A172 (cell line): ENCODE measurements at places on chromosomes 2 and 18. TPM values are rescaled to one million over a fixed set of nuclear protein-coding genes. Genes with fewer than 3 reads are reported as not detected.

The PSMD14 gene
- total RNA-seq, result 304 and 319 TPM in 2 replicates

The FEV gene
- not detected in 2 replicates for total RNA-seq

The MC5R gene
- 6.7 and 7.5 TPM in 2 replicates for total RNA-seq

The NPPC gene
- 0.12 TPM in 1 of 2 replicates, not detected in the other for total RNA-seq

The TMEM247 gene
- total RNA-seq, result not detected in 2 replicates

DNA sequence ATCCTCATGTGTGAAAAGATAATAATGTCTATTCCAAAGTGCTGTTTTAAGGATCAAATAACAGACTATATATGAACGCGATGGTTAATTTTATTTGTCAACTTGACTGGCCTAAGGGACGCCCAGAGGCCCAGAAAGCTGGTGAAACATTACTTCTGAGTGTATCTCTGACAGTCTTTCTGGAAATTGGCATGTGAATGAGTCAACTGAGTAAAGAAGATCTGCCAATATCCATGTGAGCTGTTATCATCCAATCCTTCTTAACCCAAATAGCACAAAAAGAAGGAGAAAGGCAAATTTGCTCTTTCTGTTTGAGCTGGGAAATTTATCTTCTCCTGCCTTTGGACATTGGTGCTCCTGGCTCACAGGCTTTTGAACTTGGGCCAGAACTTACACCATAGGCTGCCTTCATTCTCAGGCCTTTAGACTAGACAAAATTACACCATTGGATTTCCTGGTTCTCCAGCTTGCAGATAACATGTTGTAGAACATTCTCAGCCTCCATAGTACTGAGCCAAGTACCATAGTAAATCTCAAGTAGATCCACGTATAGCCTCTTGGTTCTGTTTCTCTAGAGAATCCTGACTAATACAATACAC is 114.7 kb upstream of the DOCK10 start:
- DNase-seq, result no peak

DNA sequence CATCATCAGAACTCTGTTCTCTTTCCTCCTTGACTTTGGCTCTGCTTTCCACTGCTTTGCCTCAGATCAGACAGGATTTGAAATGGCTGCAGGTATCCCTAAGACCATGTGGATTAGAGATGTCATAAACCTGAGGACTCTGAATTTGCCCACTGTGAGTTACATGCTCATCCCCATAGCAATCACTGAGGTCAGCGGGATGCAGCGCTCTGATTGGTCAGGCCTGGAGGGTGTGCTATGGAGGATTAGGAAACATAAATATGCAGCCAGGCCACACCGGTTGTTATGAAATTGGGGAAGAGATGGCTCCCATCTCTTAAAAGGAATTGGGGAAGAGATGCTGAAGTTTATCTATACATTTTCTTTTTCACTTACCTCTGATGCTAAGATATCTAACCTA is 73.7 kb upstream of the DNAJC10 start:
- peak; percentile 81 for DNase-seq

GRCh38 chr2:54609647-54610046 is 113.8 kb upstream of the EML6 start:
- no peak for DNase-seq

DNA sequence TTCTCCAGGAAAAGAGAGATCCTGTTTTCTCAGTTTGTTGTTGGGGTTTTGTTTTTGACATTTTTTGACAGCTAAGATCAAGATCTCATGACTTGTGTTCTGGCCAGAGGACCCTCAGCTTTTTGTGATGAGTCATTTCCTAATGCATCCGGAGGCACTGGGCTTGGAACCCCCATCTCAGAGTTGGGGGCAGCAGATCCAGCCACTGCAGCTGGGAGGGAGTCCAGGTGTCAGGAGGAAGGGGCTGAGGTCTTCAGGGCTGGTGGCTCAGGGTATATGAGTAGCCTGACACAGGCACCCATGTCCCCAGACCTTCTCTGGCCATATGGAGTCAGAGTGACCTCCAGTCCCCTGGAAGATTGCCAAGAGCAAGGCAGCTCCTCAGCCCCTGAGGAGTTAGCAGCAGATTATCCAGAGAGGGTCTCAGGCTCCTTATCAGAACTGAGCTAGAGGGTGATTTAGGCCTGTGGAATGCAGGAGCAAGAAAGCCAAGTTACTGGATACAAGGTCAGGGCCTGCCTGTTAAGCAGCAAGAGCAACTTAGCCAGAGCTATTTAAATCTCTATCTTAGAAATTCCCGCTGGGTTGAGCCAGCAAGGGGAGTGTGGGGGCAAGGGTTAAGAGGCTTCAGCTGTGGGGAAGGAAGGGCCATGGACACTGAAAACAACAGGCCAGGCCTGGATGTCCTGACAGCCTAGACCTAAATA is 62.4 kb downstream of the TANC1 start:
- peak; percentile 91 for DNase-seq

DNA sequence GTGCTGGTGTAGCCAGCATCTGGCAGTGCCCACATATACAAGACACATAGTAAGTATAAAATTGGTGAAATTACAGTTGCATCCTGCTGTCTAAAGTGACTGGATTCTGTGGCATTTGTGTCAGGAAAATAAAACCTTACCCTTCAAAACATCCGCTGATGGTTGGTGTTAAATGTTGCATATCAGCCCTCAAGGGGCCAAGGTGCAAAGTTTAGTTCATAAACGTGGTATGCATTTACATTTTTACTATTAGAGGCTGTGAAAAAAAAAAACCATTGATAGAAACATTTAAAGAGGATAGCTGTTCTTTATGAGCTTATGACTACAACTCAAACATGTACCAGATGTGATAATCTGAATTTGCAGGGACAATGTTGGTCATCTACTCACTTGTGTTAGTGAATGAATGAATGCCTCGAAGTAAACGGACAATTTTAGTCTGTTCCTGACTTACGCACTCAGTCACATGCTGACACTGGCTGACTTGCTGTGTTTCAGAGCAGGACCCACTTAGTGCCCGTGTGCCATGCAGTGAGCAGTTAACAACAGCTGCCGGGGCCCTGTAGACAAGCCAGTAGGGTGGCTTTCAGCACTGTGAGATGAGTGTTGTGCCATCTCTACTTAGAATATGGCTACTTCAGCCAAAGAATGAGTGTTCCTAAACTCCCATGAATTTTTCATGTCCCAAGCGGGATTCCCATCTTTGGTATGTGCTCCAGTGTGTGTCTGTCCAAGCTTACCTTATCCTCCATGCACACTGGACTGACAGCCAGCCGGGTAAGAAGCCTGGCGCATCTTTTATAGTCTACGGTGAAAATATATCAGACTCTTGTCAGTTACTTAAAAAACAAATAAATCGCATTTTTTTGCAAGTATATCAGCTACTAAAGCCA is 5.3 kb downstream of the ALKAL2 start:
- no peak for DNase-seq

DNA sequence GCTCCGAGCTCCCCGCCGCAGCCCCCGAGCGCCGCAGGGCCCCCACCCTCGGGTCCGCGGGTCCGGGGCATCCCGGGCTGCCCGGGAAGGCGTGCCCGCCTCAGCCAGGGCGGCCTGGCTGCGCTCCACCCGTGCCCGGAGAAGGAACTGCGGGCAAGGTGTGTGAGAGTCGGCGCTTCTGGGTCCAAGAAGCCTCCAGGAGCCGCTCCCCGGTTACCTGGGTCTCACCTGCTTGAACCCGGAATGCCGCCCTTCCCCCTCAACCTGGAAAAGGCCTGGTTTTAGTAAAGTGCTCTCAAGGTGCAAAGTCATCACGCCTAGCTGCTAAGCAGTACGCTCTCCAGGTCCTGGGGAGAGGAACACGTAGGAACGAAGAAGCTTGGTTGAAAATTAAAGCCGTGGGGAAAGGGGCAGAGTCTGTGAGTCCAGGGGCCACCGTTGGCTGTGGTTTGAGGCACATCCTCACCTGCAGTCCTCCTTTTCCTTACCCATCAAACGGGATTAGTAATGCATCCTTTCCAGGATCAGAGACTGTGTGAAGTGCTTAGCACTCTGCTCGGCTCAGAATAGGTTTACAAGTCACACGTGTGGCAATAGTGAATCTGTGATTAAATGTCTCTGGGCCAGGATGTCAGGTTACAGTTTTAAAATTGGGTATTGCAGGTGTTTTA is 1.2 kb downstream of the ASAP2 start:
- peak; percentile 51 for DNase-seq

DNA sequence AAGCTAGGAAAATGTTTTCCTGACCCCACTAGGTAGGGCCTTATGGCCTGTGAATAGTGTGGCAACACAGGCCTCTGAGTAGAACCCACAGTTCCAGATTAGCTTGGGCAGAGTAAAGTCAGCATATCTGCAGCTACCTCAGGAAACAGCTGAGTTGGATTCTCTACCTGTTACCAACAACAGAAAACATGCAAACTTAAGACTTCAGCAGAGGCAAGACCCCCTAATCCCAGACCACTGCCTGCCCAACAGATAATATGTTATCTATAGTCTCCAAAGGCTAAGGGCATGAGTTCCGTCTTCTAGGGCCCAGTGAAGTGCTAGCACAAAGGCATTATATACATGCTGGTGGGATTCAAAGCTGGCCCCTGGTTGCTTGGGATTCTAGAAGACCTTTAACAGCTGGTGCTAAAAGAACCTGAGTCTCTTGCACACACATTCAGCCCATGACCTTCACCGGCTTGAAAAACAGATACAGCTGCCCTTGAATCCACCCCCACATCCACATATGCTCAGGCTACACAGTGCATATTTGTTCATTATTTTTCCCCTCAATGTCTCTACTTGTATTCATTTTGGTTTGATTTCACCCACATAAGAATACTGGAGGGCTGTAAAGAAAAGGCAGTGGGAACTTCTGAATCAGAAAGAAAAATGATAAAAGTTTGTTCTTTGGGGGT is 13.5 kb upstream of the UBXN4 start:
- no peak for DNase-seq
